ENCODE measurements at places on chromosomes 1 and 21.
A peak's percentile ranks its signal among the peaks of the same experiment; 100 is the strongest.

DNA sequence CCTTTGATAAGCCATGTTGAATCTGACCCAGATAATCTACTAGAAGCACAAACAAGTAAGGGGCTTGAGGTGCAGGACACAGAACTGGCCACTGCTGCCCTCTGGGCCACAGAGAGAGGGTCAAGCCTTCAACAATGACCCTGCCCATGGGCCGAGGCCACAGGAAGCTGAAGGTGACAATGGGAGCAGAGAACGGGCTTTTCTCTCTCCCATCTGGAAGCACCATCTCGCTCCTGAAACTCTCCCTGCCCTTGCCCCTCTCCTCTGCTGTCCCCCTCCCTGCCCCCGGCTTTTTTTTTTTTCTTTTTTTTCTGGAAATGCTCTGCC, 133.1 kb upstream of the DUSP10 start:
- DNase-seq: no peak

- peak; percentile 88 for DNase-seq
These were observed 62.7 kb downstream of the SKI start for GRCh38 chr1:2290595-2291510.

- DNase-seq: no peak
These were observed 242.1 kb downstream of the OMA1 start for GRCh38 chr1:58304346-58304975.

DNA sequence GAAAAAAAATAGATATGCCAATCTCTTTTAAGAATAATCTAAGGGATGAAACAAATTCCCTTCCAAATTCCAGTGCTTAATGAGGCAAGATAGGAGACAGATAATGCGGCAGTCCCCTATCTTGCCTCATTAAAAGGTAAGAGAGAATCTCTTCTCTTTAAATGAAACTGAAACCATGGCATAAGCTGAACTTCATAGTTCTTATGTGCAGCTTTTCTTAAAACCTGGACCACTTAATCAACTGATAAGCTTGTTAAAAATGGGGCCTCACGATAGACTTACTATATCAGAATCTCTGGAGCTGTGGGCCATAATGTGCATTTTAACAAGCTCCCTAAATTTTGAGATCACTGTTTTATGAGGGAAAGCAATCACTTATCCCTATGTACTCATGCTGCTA, 79.2 kb downstream of the NIBAN1 start:
- DNase-seq: no peak

- no peak for DNase-seq
These were observed 72.5 kb downstream of the CDC42BPA start for GRCh38 chr1:227245613-227246320.

- no peak for DNase-seq
These were observed 30.5 kb upstream of the BTG2 start for GRCh38 chr1:203274603-203275381.

DNA sequence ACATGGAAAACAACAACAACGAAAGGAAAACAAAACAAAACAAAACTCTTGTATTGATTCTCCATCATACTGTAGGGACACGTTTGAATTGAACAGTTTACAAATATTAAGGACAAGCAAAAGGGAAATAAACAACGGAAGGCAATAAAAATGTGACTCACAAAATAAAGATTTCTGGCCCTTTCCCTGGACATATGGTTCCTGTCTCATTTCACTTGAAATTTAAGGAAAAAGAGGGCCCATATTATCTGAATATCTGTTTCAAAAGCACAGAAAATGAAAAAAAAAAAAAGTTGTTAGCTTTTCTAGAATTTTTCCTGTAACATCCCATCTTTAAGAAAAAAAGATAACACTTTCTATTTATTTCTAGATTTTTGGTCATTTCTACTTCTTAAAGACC, 3.6 kb upstream of the PKN2 start:
- DNase-seq: no peak

DNA sequence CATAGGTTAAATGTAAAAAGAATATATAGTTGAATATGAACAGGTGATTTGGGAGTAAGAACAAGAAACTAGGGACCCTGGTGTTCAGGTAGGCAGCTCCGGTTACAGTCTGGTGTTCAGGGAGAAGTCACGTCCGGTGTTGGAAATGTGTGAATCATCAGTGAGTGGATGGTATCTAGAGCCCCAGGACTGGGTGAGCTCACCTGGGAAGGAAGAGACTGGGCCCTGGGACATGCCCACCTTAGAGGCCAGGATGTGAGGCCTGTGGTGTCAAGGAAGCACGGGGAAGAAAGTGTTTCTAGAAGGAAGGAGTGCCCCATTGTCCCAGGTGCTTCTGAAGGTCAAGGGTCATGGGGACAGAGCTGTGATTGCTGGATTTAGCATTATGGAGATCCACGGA, 1.5 kb upstream of the GJB3 start:
- no peak for DNase-seq

DNA sequence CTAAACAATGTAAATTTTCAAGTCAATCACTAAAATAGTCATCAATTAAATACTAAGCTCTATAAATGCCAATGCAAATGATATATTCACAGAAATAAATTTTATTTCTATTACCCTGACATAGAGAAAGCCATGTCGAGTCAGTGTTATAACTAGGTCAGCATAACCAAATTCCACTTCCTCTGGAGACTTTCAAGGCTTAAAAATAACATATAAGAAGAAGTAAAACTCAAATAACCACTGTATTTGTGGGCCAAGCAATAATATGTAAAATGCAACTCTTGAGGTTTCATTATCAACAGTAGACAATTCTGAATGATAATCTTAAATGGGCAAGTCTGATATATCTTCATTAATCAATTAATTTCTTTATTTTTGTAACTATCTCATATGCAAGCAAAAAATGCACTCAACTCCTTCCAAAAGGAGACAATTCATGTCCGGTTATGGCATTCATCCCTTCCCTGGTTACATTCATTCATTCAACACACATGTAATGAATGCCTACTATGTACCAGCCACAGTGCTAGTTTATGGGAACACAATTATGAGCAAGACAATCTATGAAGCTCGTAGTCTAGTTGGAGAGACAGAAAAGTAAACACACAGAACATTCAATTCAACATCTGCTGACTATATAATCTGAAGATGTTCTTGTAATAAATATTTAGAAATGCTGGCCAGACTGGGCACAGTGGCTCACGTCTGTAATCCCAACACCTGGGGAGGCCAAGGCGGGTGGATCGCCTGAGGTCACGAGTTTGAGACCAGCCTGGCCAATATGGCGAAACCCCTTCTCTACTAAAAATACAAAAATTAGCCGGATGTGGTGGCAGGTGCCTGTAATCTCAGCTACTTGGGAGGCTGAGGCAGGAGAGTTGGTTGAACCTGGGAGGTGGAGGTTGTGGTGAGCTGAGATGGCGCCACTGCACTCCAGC, 37.1 kb upstream of the CAP1 start:
- no peak for DNase-seq
